Left lobe of liver (tissue), 2 donors: ENCODE measurements at places on chromosomes 5 and 9.

DNA sequence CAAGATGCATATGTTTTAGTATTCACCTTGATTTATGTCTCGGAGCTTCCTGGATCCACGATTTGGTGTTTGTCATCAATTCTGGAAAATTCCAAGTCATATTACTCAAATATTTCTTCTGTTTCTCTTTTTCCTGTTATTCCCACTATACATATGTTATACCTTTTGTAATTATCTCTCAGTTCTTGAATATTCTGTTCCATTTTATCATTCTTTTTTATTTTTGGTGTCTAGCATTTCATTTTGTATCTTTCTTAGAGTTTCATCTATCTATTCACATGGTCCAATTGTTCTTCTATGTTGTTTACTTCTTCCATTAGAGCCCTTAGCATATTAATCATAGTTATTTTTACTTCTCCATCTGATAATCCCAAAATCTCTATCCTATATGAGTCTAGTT lies 637.8 kb upstream of the GRAMD2B start:
- no peak for DNase-seq

GRCh38 chr5:97355775-97356174 lies 172.7 kb upstream of the RIOK2 start:
- DNase-seq: no peak

GRCh38 chr5:117539692-117540091 lies 965.1 kb upstream of the SEMA6A start:
- DNase-seq: no peak

GRCh38 chr9:33046061-33046460 lies 21.0 kb downstream of the DNAJA1 start:
- no peak for DNase-seq

- DNase-seq: no peak
Measured at GRCh38 chr5:62282064-62282463, 23.9 kb upstream of the KIF2A start.

GRCh38 chr5:73673161-73673591 lies 47.2 kb downstream of the ARHGEF28 start:
- no peak for DNase-seq

- DNase-seq: no peak
Measured at GRCh38 chr5:175657593-175658271, at the start of gene HRH2. Gene HRH2 (plus strand): TSS chr5:175658071. CDS start chr5:175683234, 25,163 bp downstream.

DNA sequence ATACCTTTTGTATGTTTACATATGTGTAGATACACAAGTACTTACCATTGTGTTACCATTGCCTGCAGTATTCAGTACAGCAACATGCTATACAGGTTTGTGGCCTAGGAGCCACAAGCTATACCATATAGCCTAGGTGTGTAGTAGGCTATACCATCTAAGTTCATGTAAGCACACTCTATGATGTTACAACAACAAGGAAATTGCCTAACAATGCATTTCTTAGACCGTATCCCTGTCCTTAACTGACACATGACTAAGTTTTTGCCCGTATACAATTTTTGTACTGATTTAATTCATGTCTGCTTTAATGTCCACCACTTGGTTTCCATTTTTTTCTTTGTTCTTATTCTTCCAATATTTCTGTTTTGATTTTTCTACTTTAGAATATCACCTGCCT lies 18.5 kb downstream of the TNPO1 start:
- DNase-seq: no peak

GRCh38 chr9:114349713-114350480 lies 20.2 kb downstream of the ORM2 start:
- no peak for DNase-seq

DNA sequence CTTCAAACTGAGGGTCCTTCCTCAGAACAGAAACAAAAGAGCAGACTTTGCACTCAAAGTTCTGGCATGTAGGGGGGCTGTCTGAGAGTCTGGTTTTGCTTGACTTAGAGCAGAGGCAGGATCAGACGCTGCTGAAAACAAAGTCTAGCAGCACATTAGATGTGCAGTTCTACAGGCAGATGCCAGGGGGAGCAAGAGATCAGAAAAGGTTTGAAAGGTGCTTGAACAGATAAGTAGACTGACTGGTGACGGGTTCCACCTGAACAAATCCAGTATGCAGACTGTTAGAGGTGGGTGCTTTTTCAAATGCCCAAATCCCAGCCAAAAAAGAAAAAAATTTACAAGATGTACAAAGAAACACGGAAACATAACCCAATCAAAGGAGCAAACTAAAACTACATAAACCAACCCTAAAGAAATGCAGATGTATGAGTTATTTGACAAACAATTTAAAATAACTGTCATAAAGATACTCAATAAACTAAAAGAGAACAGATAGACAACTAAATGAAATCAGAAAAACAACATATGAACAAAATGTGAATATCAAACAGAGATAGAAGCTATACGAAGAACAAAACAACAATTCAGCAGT lies 194.7 kb upstream of the FREM1 start:
- no peak for DNase-seq

DNA sequence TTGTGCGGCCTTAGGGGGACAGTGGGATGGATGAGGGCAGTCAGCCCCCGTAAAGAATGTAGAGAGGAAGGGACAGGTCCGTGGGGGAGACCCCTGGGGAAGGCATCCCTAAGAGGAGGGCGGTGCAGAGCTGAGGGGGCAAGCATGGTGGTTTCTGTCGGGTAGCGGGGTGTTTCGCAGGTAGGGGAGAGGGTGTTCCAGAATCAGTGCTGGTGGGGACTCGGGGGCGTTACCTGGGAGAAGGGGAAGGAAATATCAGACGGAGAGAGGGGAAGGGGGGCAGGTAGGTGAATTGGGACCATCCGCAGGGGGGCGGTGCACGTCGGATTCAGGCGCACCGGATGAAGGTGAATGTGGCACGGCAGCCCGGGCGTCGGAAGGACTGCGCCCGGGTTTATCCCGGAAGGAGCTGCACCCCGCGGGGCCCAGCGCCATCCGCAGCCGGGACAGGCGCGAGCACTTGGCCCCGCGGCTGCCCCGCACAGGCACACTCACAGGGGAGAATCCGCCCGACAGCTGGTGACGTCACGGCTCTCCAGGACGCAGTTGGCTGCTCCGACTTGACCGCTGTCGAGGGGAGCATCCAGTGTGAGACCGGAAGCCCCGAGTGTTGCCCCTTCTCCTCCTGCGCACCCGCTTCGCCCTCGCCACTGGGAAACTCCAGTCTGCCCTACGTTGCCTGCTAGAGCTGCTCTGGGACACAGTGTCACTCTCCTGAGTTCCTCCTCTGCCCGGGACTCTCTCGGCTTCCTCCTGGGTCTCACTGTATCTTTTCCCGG lies 1.3 kb downstream of the CD72 start:
- no peak for DNase-seq

- no peak for DNase-seq
Measured at GRCh38 chr5:127962491-127962890, 121.1 kb upstream of the SLC12A2 start.

GRCh38 chr9:107684224-107684623 lies 194.7 kb upstream of the KLF4 start:
- DNase-seq: no peak

DNA sequence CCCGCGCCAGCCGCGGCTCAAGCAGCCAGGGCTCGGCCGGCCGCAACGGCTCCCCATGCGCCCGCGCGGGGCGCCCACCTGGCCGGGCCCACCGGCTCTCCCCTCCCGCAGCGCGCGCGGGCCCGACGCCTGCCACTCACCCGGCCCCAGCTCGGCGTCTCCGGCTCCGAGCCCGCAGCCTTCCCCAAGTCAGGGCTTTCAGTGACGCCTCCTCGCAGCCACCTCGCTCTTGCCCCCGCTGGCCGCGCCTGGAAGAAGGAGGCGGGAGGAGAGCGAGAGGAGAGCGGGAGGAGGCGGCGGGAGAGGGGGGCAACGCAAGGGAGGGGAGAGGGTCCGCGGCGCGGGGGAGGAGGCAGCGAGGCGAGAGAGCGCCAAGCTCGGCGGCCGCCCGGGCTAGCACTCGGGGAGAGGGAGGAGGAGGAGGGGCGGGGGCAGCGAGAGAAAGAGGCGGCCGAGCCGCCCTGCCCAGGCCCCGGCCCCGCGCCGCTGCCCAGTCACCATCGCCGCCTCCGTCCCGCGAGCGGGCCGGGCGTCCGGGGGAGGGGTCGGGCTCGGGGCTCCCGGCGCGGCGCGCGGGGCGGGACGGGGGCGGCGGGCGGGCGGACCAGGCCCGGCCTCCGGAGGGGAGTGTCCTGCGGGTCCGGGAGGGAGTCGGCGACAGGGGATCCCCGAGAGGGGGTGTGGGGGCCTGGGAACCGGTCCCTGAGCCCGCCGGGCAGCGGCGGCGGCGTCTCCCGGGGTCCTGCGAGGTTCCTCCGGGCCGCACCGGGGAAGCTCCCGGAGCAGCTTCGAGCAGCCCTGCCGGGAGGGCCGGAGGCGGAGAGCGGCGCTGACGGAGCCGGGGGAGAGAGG lies at the start of gene LHFPL2:
Gene LHFPL2 (minus strand): TSS at position 414 of the 852 bp plus-strand sequence. CDS start 138,559 bp downstream, outside the sequence.
- peak; percentile 60 for DNase-seq

- no peak for DNase-seq
Measured at GRCh38 chr5:149679876-149680809, 50.0 kb upstream of the PPARGC1B start.

DNA sequence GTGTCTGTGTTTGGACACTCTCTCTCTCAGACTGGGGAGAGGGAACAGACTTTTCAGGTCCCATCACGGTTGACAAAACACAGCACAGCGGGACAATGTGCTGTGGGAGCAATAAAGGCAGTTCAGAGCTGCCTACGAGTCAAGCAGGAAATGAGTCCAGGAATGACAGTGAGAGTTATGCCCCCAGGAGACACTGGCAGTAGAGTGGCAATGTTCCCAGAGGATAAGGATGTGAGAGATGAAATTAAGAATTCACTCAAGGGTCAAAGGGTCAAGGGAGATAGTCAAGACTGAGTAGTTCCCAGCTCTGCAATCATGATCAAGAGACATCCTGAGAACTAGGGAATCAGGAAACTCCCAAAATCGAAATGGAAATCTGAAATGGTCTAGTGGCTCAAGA lies 156.1 kb downstream of the LURAP1L start:
- DNase-seq: no peak

GRCh38 chr9:107794259-107794658 lies 304.7 kb upstream of the KLF4 start:
- DNase-seq: no peak

GRCh38 chr5:17470064-17470463 lies 28.0 kb upstream of the TAF11L2 start:
- DNase-seq: no peak

GRCh38 chr5:100861148-100861547 lies 41.9 kb downstream of the ST8SIA4 start:
- no peak for DNase-seq

GRCh38 chr5:110106750-110107149 lies 417.0 kb downstream of the MAN2A1 start:
- DNase-seq: peak; percentile 48

- DNase-seq: no peak
Measured at GRCh38 chr9:134839455-134840125, 41.0 kb upstream of the FCN2 start.

GRCh38 chr5:154076240-154076922 lies 37.6 kb downstream of the MFAP3 start:
- DNase-seq: peak; percentile 46

DNA sequence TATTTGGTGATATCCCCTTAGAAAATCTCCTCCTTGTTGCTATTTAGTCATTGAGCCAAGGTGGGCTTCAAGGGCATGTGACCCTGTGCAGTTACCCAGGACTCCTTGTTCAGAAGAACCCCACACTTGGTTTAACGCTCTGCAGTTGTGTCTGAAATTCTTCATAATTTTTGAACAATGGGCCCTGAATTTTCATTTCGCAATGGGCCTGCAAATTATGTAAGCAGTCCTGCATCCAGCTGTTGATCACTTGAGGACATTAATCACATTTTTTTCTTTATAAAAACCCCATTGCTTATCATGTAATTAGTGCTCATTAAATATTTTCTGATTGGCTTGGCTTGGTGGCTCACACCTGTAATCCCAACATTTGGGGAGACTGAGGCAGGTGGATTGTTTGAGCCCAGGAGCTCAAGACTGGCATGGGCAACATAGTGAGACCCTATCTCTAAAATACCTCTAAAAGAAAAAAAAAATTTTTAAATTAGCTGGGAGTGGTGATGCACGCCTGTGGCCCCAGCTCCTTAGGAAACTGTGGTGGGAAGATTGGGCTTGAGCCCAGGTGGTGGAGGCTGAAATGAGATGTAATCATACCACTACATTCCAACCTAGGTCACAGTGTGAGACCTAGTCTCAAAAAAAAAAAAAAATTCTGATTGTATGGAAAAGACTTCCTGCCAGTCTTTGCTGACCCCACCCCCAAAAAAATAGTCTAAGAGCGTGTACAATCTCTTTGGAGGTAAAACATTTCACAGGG lies 194.2 kb upstream of the HAPLN1 start:
- no peak for DNase-seq

- DNase-seq: no peak
Measured at GRCh38 chr5:2701592-2701991, 49.9 kb downstream of the IRX2 start.

DNA sequence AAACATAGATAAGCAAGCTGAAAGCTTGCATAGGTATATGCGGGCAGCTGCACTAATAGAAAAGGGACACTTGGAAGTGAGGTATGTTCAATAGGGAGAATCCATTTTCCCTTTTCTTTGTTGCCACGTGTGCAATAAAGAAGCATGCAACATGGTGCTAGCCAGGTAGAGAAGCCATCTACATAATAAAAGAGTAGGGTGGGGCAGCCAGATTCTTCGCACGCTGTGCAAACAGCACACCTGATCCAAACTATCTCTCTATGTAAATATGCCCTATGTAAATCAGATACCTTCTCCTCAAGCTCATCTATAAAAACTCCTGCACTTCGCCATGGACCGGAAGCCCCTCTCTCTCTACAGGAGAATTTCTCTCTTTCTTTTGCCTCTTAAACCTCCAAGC lies 91.9 kb upstream of the C9orf72 start:
- no peak for DNase-seq

DNA sequence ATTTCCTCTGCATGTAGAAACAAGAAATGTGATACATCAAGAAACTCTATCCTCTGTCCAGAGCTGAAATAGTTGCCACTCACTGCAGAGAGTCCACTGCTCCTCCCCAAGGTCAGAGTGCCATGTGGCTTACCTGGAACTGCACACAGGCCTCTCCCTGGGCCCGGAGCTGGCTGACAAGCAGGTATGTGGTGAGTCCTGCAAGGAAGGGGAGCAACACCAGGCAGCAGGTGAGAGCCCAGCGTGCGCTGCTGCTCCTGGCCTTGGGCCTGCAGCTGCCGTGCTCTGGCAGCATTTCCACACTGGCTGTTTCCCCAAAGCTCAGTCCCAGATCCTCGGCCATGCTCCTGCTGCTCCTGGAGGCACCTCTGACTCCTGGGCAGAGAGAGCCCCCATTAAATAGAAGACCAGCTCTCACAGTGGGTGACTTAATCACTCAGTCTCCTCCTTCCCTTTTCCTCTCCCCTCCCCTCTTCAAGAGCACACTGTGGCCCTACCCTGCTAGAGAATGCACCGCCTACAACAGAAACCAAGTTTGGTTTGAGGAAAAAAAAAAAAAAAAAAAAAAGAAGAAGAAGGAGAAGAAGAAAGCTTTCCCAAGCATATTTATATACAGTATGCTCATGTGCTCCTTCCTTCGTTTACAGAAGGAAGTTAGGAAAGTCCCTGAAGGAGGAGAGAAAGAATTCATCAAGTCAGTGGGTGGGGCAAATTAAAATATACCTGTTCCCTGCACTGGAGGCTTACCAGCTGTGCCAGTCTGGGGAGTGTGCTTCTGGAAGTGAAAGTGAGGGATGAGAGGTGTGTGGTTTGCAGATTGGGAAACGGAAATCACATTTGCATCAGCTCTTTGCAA lies at the start of gene TNFSF15:
Gene TNFSF15 (minus strand): TSS at position 370 of the 856 bp plus-strand sequence. CDS start 27 bp downstream, at position 343.
- no peak for DNase-seq

- no peak for DNase-seq
Measured at GRCh38 chr5:143401227-143402016, 2.1 kb downstream of the NR3C1 start.
